HS-5 (cell line): ENCODE measurements at places on chromosomes 5 and 9.

GRCh38 chr5:179804555-179804947, 2.1 kb downstream of the MGAT4B start:
- DNase-seq = no peak

DNA sequence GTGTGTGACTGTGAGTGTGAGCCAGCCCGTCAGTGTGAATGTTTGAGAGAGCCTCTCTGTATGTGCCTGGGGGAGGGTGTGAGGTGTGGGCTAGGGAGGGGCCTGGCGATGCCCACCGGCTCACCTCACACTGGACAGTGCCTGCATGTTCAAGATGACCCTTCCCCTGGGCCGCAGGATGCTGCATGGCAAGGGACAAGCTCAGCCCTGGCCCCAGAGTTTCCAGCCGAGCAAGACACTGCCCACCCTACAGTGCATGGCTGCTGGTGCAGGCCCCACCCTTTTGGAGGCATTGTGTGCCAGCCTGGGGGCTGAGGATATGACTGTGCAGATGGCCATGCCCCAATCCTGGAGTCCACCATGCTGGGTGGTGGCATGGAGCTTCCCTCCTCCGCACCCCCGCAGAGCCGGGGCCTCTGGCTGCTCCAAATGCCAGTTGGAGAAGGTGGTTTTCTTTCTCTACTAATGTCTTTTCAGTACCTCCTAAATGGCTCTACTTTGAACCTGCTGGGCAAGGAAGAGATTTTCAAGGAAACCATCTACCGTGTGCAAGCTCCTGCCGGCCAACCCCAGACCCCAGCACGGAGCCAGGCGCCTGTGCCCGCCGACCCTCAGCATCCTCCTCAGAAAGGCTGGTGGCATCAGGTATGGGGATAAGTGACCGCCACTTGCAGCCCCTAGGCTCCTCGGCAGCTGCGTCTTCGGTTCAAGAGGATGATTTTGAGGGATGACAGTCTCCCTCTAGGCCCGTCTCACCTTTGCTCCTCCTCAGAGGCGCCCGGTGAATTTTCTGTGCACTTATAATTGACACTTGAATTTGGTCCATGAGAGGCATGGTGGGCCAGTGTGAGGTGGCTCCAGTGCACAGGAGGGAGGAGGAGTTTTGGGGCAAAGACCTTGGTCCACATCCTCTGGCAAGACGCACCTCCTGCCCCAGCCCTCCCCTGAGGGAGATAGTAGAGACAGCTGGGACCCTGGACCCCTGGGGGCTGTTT, 27.7 kb downstream of the FGD3 start:
- DNase-seq = no peak

DNA sequence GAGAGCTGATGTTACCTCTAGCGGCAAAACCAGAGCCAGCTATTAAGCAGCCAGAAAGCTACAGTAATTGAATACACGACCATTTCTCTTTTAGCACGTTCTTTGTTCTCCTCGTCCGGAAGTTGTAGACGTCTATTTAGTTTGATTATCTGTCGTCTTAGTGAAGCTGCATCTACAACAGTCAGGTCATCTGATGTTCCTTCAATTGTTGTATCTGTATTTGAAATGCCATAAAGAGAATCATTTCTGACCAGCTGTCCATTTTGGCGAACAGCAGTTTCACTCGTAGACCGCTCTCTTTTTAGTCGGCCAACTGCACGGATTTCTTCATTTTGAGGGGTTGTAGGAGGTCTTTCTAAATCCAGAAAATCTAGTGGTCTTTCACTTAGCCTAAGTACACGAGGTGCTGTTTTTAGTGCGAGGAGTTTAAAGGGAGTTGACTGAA, 12.6 kb downstream of the PDE6A start:
- no peak for DNase-seq

GRCh38 chr9:23926368-23926767, 100.3 kb upstream of the ELAVL2 start:
- no peak for DNase-seq

GRCh38 chr5:77398458-77398857, 93.7 kb downstream of the WDR41 start:
- DNase-seq = no peak

DNA sequence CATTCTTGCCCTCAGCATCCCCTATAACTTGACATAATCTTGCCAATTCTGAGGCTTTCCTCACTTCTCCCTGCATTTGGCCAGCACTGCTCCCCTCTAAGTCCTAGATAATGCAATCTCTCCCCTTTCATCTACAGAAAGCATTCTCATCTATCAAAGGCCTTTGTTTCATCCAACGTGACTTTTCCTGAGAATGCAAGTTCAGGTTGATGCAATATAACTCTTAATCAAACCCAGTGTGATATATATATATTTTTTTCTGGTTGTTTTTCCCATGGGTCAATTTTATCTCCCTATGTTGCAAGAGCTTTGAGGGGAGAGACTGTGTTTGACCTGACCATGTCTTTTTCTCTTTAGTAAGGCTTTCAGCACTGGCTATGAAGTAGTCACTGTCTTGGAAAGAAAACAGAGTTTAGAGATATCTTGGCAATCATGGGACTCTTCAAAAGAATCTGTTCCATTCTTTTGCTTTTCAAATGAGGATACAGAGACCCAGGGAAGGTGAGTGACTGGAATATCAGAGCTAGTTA, 268.6 kb downstream of the TRPM3 start:
- DNase-seq = no peak

DNA sequence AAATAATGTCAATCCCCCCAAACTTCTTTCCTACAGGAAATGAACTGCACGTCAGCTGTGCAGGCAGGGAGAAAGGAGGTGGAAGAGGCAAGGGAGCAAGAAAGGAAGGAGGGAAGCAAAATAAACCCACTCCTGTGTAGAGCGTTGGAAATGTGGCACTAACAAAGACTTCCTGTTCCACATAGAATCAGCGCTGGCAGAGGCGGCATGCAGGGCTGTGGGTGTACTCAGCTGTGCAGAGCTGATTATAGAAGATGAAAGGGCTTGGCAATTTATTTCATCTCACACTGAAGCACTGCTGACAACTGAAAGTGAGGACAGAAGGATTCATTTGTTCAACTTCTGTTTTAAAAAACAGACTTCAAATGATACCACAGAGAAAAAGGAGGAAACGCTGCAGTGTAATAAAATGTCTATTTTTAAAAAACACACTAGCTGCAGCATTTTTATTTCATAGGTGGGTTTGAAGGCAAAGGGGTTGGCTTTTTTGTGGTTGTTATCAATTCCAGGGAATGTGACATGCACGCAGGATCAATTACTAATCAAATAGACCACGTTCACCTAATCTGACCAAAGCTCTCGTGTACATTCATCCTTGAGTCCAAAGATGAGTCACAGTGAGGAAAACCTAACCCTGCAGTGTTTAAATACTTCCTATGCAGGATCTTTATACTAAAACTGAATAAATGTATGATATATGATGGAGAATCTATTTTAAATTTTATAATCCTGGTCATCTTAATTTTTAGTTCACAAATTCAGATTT, 583.5 kb downstream of the ZNF608 start:
- DNase-seq = peak; percentile 19

- DNase-seq = no peak
Observed at GRCh38 chr5:178309271-178310013, 76.8 kb upstream of the PHYKPL start.

- no peak for DNase-seq
Observed at GRCh38 chr9:96149533-96150280, 152.3 kb downstream of the HSD17B3 start.

DNA sequence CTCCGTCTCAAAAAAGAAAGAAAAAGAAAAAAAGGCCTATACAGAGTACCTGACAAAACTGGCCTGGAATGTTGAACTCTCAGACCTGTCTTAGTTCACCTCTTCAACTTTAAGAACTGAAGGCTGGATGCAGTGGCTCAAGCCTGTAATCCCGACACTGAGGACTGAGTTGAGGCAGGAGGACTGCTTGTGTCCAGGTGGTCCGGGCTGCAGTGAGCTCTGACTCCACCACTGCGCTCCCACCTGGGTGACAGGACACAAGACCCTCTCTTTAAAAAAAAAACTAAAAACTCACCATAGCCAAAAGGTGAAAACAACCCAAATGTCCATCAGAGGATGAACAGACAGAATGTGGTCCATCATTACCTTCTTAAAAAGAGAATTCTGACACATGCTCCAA, 6.4 kb downstream of the MRPL41 start:
- DNase-seq = no peak

DNA sequence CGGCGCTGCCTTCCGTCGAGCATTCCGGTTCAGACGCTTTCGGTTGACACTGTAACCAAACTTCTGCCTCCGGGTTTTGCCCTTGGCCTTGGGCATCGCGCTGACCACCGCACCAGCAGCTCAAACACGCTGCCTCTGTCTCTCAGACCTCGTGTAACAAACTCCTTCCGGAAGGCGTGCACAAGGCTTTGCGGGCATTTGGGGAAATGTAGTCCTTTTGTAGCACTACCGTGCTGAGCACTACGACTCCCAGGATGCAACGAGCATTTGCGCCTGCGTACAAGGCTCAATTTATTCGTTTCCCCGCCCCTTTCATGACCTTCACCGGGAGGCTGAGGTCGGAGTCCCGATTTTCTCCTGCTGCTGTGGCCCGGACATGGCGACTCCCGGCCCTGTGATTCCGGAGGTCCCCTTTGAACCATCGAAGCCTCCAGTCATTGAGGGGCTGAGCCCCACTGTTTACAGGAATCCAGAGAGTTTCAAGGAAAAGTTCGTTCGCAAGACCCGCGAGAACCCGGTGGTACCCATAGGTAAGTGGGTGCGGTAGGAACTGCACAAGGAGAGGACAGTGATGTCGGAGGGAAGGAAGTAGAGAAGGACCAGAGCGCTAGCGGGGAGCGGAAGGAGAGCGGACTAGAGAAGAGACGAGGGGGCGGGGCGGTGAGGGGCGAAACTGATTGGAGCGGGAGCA, at the start of the genes HIGD2A and NOP16:
HIGD2A (plus strand) TSS at position 308 of the 691 bp plus-strand sequence; CDS start at position 377, 69 bp downstream.
NOP16 (minus strand) TSS at position 155 of the 691 bp plus-strand sequence; CDS start at position 96, 59 bp downstream.
- DNase-seq = peak; percentile 98
